Stimulated activated naive B cell treated with anti-CD40 and anti-IgM and Interleukin-4, amounts not matched to agents 10 μg/mL and 1 μg/mL and 100 μg/mL, for 72 hours (primary cell): ENCODE measurements at places on chromosomes 2 and 18.

DNA sequence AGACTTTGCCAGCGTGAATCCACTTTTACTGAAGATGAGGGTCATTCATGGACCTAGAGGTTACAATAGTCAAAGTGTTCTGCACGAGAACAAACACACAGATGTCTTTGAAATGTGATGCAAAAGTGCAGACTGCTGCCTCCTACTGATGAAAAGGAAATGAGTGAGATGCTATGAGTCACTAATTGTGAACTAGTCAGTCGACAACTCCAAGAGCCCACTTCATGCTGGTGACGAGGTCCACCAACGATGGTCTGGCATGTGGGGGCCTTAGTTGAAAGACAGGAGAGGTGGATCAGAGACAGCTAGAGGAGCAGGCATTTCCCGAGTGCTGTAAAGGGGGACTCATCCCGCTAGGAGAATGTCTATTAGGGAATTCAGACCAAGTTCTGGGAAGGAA lies 17.1 kb upstream of the ZNF236 start:
- no peak overlapping the region for H3K4me3 ChIP-seq
- H3K36me3 ChIP-seq, result peaks cover 24% of the 10 kb centered on the region
- peaks cover 14% of the 10 kb centered on the region for H3K27me3 ChIP-seq

DNA sequence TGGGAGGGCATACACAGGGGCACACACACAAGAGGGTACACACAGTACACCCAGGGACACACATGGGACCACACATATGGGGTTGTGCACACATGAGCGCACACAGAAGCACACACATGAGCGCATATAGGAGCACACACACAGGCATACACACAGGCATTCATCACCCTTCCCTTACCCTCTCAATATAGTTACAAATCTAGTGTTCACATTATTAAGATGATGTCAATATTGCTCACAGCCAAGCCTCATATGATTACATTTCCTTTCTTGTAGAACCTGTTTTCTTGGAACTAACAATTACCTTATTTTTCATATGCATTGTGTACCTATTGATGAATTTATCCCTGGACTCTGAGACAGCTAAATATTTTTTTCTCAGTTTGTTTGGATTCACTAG lies 156.7 kb downstream of the FHOD3 start:
- no peak overlapping the region for H3K27ac ChIP-seq
- DNase-seq, result no peak
- H3K36me3 ChIP-seq, result no peaks in the 10 kb centered on the region
- H3K4me1 ChIP-seq, result no peaks in the 10 kb centered on the region

GRCh38 chr2:146239392-146240135 lies 1605.3 kb upstream of the ACVR2A start:
- no peaks in the 10 kb centered on the region for H3K27me3 ChIP-seq
- DNase-seq, result no peak
- H3K4me3 ChIP-seq, result no peak overlapping the region

DNA sequence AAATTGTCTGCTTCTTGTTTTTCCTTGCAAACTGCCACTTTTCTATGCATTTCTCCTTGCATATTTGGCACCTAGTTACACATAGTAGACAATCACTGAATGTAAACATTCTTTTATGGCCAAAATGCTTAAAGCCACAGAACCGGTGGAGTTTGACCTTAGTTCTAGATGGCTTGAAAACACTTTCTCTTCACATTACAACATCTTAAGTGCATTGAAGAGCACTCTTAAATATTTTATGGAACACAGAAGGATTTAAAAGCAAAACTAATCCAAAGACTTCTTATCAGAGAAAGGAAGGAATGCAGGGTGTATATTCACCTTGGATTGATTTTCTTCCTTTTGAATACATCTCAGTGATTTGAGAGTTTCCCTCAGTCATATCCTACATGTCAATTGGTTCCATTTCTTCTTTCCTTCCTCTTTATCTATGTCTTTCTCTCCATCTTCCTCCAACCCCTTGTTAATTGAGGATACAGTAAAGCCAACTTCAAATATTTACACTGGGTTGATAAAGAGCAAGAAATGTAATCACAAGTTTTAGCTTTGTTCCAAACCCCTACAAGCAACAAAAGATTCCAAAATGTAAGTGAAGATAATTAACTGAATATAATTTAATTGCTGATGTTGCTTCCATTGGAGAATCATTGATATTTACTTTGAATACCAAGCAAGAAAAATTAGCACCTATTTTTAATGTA lies 548.0 kb downstream of the CNTNAP5 start:
- no peak for DNase-seq
- no peaks in the 10 kb centered on the region for H3K36me3 ChIP-seq
- no peaks in the 10 kb centered on the region for H3K27me3 ChIP-seq

- no peak overlapping the region for H3K4me3 ChIP-seq
- peaks cover 26% of the 10 kb centered on the region for H3K27me3 ChIP-seq
- H3K36me3 ChIP-seq, result no peaks in the 10 kb centered on the region
- no peaks in the 10 kb centered on the region for H3K4me1 ChIP-seq
Observed at GRCh38 chr2:9071032-9071431, 67.5 kb upstream of the MBOAT2 start.

GRCh38 chr18:26335156-26335555 lies 108.9 kb downstream of the TAF4B start:
- H3K36me3 ChIP-seq, result peaks cover 24% of the 10 kb centered on the region
- no peak overlapping the region for H3K27ac ChIP-seq
- no peak for DNase-seq
- no peaks in the 10 kb centered on the region for H3K4me1 ChIP-seq

- peaks cover 20% of the 10 kb centered on the region for H3K4me1 ChIP-seq
- no peaks in the 10 kb centered on the region for H3K27me3 ChIP-seq
- no peak overlapping the region for H3K27ac ChIP-seq
Observed at GRCh38 chr2:86764661-86765309, 25.9 kb downstream of the CD8A start.

DNA sequence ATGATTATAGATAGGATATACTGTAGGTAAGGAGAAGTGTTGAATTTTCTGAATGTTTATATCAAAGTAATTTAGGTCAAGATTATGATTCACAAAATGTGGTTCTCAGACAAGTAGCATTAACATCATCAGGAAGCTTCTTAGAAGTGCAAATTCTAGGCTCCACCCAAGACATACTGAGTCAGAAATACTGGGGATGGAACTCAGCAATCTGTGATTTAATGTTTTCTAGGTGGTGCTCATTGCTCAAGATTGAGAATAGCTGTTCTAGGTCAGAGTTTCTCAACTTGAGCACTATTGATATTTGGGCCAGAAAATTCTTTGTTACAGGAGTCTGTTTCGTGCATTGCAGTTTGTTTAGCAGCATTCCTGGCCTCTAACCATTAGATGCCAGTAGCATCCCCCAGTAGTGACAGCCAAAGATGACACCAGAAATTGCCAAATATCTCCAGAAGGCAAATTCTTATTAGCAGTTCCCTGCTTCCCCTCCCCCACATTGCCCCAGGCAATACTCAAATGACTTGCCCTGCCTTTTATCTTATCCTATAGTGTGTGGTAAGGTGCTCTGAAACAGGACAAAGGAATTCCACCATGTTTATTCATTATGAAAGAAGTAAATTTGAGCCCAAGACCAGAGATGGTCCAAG lies 1001.2 kb downstream of the DPP10 start:
- no peaks in the 10 kb centered on the region for H3K36me3 ChIP-seq
- no peaks in the 10 kb centered on the region for H3K27me3 ChIP-seq
- H3K27ac ChIP-seq, result no peak overlapping the region

DNA sequence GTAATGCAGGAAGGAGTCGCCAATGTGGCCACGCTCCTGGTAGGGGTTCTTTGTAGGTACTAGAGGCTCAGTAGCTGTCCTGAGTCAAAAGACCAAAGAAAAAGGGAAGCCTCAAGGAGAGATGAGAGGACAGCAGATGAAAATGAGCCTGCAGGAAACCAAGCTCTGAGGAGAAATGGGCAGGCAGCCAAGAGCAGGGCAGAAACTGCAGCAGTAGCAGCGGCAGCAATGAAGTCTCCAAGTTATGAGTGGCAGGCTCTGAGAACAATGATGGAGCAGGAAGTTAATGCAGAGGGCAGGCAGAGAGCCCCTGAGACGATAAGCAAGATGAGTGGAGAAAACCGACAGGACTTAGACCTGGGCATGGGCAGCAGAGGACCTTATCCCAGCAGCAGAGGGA lies 48.2 kb upstream of the TMEM200C start:
- no peak overlapping the region for H3K27ac ChIP-seq
- no peak overlapping the region for H3K4me3 ChIP-seq
- no peaks in the 10 kb centered on the region for H3K36me3 ChIP-seq
- DNase-seq, result no peak
- H3K4me1 ChIP-seq, result no peaks in the 10 kb centered on the region
- peaks cover 24% of the 10 kb centered on the region for H3K27me3 ChIP-seq

- no peaks in the 10 kb centered on the region for H3K4me1 ChIP-seq
- no peak overlapping the region for H3K4me3 ChIP-seq
- H3K36me3 ChIP-seq, result no peaks in the 10 kb centered on the region
Observed at GRCh38 chr2:42842466-42842865, 50.1 kb upstream of the HAAO start.

GRCh38 chr2:102550151-102550550 lies 69.2 kb upstream of the SLC9A2 start:
- no peaks in the 10 kb centered on the region for H3K27me3 ChIP-seq
- no peak overlapping the region for H3K27ac ChIP-seq
- no peak overlapping the region for H3K4me3 ChIP-seq
- no peak for DNase-seq
- no peaks in the 10 kb centered on the region for H3K4me1 ChIP-seq

GRCh38 chr2:18610651-18611050 lies 21.3 kb upstream of the NT5C1B start:
- H3K27me3 ChIP-seq, result no peaks in the 10 kb centered on the region
- DNase-seq, result no peak
- no peaks in the 10 kb centered on the region for H3K36me3 ChIP-seq
- no peak overlapping the region for H3K4me3 ChIP-seq
- no peaks in the 10 kb centered on the region for H3K4me1 ChIP-seq

GRCh38 chr2:185967335-185967734 lies 228.7 kb downstream of the FSIP2 start:
- DNase-seq, result no peak
- H3K36me3 ChIP-seq, result peaks cover 4% of the 10 kb centered on the region
- no peaks in the 10 kb centered on the region for H3K4me1 ChIP-seq
- no peak overlapping the region for H3K27ac ChIP-seq
- H3K4me3 ChIP-seq, result no peak overlapping the region

DNA sequence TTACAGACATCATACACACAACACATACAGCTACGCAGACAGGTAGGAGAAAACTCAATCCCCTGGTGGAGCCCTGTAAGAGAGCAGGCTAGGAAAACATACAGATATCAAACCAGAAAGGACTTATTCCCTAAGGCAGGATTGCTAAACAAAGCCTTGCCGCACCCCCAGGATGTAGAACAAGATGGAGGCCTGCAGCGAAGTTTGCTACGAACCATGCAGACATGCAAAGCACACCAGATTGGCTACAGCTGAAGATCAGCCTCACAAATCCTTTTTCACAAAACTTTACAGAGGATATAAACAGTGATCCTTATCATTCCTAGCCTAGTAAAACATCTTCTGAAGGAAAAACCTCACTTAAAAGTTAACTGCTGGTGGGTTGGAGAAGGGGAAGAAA lies 28.3 kb downstream of the C18orf54 start:
- H3K36me3 ChIP-seq, result no peaks in the 10 kb centered on the region
- H3K4me1 ChIP-seq, result no peaks in the 10 kb centered on the region
- H3K27me3 ChIP-seq, result peaks cover 6% of the 10 kb centered on the region
- no peak overlapping the region for H3K4me3 ChIP-seq
- H3K27ac ChIP-seq, result no peak overlapping the region

- H3K4me1 ChIP-seq, result no peaks in the 10 kb centered on the region
- DNase-seq, result no peak
- no peaks in the 10 kb centered on the region for H3K36me3 ChIP-seq
- no peak overlapping the region for H3K27ac ChIP-seq
- H3K4me3 ChIP-seq, result no peak overlapping the region
- no peaks in the 10 kb centered on the region for H3K27me3 ChIP-seq
Observed at GRCh38 chr2:187299122-187299906, 148.7 kb downstream of the CALCRL start.

DNA sequence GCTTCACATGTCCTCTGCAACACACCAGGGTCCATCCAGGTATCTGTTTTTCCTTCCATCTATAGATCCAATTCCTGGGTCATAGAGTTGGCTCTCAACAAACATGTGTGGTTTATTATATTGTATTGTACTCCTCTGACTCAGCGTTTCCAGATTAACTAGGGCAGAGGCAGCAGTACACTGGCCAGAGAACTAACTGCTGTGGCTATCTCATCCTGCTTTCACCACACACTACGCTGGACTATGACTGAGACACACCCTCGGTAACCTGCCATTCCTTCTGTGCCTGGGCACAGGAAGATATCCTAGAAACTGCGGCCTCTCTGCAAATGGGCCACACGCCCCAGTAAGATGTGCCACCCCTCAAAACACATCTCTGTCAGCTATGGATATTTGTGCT lies 159.8 kb upstream of the STK17B start:
- peaks cover 2% of the 10 kb centered on the region for H3K27me3 ChIP-seq
- H3K36me3 ChIP-seq, result no peaks in the 10 kb centered on the region
- no peak overlapping the region for H3K27ac ChIP-seq
- H3K4me3 ChIP-seq, result no peak overlapping the region
- DNase-seq, result no peak

GRCh38 chr2:72155151-72155550 lies 7.5 kb upstream of the CYP26B1 start:
- DNase-seq, result no peak
- no peaks in the 10 kb centered on the region for H3K36me3 ChIP-seq
- H3K4me1 ChIP-seq, result peaks cover 5% of the 10 kb centered on the region
- H3K27ac ChIP-seq, result no peak overlapping the region
